ENCODE measurements at places on chromosomes 4 and X.

- DNase-seq: no peak
Observed at GRCh38 chrX:16516232-16516876, 133.6 kb upstream of the S100G start.

DNA sequence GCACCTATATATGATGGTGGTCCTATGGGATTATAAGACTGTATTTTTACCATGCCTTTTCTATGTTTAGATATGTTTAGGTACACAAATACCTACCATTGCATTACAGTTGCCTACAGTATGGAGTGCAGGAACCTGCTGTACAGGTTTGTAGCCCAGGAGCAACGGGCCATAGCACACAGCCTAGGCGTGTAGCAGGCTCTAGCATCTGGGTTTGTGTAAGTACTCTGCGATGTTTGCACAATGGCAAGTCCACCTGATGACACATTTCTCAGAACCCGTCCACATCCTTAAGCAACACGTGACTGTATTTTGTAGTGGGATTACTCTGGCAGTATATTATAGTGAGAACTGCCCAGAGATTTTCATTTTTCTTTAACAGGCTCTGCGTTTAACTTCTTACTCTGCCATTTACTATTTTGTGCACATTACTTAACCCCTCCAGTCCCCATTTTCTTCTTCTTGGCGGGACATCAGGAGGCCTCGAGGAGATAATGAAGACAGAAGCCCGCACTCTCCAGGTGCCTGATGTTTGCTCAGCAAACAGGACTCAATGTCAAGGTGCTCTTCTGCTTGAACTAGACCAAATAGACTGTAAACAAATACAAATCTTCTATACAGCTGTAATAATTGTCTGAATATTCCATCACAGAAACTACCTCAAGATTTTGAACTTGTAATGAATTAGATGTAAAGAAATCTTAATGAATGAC is 102.0 kb upstream of the PDLIM3 start:
- no peak for DNase-seq

DNA sequence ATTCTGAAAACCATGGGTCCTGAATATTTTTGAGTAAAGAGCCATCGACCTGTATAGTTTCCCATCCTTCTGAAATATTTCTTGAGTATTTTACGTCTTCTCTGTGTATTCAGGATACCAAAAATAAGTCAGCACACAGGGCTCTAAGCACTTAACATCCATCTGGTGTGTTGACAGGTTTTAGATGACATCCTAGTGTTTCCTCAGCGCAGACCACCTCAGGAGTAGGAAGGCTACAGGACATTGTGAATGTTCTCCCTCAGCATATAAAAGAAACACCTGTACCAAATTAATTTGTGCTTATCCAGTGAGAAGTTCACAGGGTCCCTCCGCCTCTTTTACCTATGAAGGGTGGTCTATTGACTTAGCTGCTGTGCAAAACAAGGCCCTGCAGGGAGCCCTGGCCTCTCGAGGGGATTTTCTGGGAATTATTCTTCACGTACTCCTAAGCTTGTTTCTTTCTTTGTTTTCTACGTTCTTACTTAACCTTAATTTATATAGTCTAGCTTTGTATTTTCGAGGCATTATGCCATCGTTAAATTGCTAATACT is 241.8 kb downstream of the FBXO8 start:
- no peak for DNase-seq

DNA sequence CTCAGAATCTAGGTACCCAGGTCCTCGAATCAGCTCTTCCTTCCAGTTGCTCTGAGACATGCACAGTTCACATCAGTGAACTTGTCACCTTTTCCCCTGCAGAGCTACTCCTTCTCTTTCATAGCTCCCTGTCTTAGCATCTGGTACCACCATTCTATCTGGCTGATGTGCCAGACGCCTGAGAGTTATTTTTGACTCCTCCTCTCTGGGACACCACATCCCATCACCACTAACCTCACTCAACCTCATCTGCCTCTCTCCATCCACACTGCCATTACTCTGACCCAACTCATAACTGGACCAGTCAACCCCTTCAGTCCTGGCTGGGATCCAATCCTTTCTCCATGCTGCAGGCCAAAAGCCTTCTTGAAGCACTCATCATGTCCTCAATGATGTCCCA is 44.5 kb downstream of the SLC2A9 start:
- DNase-seq: no peak

GRCh38 chrX:151402719-151403390 is 5.8 kb downstream of the VMA21 start:
- no peak for DNase-seq

All from umbilical cord (tissue), 2 donors.